Smooth muscle cell of the umbilical artery (primary cell): ENCODE measurements at places on chromosomes 4 and X. TPM values are rescaled to one million over a fixed set of nuclear protein-coding genes. Genes with fewer than 3 reads are reported as not detected.

The HSFX4 gene
- total RNA-seq, result not detected in 2 replicates

The CTAG2 gene
- total RNA-seq, result 0.65 and 3.3 TPM in 2 replicates

The LINC00632 gene
- 13.4 and 17.0 TPM in 2 replicates for total RNA-seq

The TEC gene
- total RNA-seq, result under 0.01 and 0.78 TPM in 2 replicates

The RHOXF2 gene
- total RNA-seq, result not detected in 2 replicates

The PNMA3 gene
- 0.09 and 0.89 TPM in 2 replicates for total RNA-seq

The LGI2 gene
- under 0.01 TPM in 1 of 2 replicates, not detected in the other for total RNA-seq

The GABRQ gene
- 0.89 and 2.3 TPM in 2 replicates for total RNA-seq

The SLC25A5 gene
- 86.1 and 137 TPM in 2 replicates for total RNA-seq

The CFAP99 gene
- total RNA-seq, result not detected in 2 replicates

The FAM9C gene
- total RNA-seq, result not detected in 2 replicates

The GIMD1 gene
- not detected in 2 replicates for total RNA-seq

The ARHGEF6 gene
- total RNA-seq, result 9.8 and 20.8 TPM in 2 replicates

The NPY1R gene
- total RNA-seq, result under 0.01 TPM in 1 of 2 replicates, not detected in the other

The TRAPPC2 gene
- total RNA-seq, result 12.1 and 14.3 TPM in 2 replicates

The ATP1B4 gene
- not detected in 2 replicates for total RNA-seq

The UGT2A1 gene
- total RNA-seq, result not detected in 2 replicates

The RBMXL3 gene
- not detected in 2 replicates for total RNA-seq

The USP51 gene
- total RNA-seq, result 1.5 and 1.6 TPM in 2 replicates

The DUSP9 gene
- total RNA-seq, result not detected in 2 replicates

The DGAT2L6 gene
- not detected in 2 replicates for total RNA-seq

The ZCCHC4 gene
- total RNA-seq, result 14.3 and 16.7 TPM in 2 replicates

The RXFP1 gene
- total RNA-seq, result not detected in 2 replicates

The ARHGEF38 gene
- total RNA-seq, result not detected in 2 replicates

The CLDN34 gene
- total RNA-seq, result not detected in 2 replicates

The MAPK10 gene
- total RNA-seq, result 3.6 and 4.2 TPM in 2 replicates

The ZBED1 gene
- 27.9 and 44.9 TPM in 2 replicates for total RNA-seq

The RNF212 gene
- 0.92 and 1.8 TPM in 2 replicates for total RNA-seq

The SSX4 gene
- total RNA-seq, result not detected in 2 replicates

The FRG2 gene
- total RNA-seq, result not detected in 2 replicates

The LUZP4 gene
- total RNA-seq, result not detected in 2 replicates

The SETD7 gene
- total RNA-seq, result 78.4 and 90.5 TPM in 2 replicates

The HSD17B13 gene
- total RNA-seq, result 0.05 and 0.30 TPM in 2 replicates

The GSX2 gene
- total RNA-seq, result not detected in 2 replicates

The ADGRL3 gene
- total RNA-seq, result 0.30 and 0.32 TPM in 2 replicates

The VCX3A gene
- total RNA-seq, result not detected in 2 replicates

The ELK1 gene
- total RNA-seq, result 16.0 and 24.2 TPM in 2 replicates

The ARHGAP24 gene
- 32.9 and 50.8 TPM in 2 replicates for total RNA-seq

The LRIT3 gene
- under 0.01 and 0.05 TPM in 2 replicates for total RNA-seq

The FAM193A gene
- 9.8 and 17.7 TPM in 2 replicates for total RNA-seq

The CCKAR gene
- total RNA-seq, result 0.09 and 0.30 TPM in 2 replicates
